ENCODE measurements at places on chromosomes 16 and 17. TPM values are rescaled to one million over a fixed set of nuclear protein-coding genes. Genes with fewer than 3 reads are reported as not detected.

BRD7 gene
- total RNA-seq: 61.6 TPM

- H3K36me3 ChIP-seq: no peaks in the 10 kb centered on the region
- H3K4me1 ChIP-seq: peaks cover 8% of the 10 kb centered on the region
- no peak overlapping the region for H3K27ac ChIP-seq
- H3K27me3 ChIP-seq: peaks cover 2% of the 10 kb centered on the region
- H3K4me3 ChIP-seq: no peak overlapping the region
These were observed 113.4 kb downstream of the ENGASE start for GRCh38 chr17:79188048-79188447.

DNA sequence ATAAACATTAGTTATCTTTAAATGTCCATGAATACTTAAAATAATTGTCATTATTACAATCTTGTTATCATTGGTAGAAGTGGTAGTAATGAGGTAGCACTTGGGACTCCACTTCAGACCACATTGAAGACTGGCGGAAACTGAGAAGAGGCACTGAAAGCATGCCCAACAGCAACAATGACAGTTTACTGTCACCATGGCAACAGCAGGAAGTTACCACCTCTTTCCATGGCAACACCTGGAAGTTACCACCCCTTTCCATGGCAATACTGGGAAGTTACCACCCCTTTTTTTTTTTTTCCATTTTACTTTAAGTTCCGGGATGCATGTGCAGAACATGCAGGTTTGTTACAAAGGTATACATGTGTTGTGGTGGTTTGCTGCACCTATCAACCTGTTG, 494.9 kb upstream of the RBFOX1 start:
- no peaks in the 10 kb centered on the region for H3K4me1 ChIP-seq
- no peaks in the 10 kb centered on the region for H3K36me3 ChIP-seq
- no peak overlapping the region for H3K27ac ChIP-seq

DNA sequence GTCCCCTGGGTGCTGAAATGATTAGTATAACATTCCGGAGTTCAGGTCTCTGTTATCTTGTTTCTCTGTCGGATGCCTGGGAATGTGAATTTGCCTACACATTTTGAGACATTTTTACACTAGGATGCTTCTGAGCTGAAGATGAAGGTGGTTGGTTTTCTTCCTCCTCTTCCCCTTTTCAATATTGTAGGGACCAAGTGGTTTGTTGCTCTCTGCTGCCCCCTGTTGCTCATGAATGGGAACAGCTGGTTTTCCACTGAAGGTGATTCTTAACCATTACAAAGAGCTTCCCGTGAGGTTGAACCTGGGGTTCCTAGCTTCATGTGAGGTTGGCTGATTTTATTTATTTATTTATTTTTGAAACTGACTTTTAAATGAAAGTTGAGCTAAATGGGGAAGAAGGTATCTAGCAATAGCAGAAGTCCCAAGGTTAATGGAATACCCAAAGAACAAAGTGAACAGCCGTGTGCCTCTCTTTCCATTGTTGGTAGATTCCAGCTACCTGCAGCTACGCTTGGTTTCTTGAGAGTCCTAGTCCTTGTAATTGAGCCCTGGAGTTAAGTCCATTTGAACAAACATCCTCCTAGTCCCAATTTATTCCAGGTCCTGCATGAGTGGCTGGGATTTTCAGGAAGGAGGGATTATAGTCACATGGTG, 983.9 kb upstream of the EEF2KMT start:
- H3K27me3 ChIP-seq: no peaks in the 10 kb centered on the region
- no peak for DNase-seq
- no peak overlapping the region for H3K4me3 ChIP-seq
- H3K4me1 ChIP-seq: no peaks in the 10 kb centered on the region

- peaks cover under 1% of the 10 kb centered on the region for H3K36me3 ChIP-seq
- DNase-seq: no peak
- no peaks in the 10 kb centered on the region for H3K4me1 ChIP-seq
- no peaks in the 10 kb centered on the region for H3K27me3 ChIP-seq
- no peak overlapping the region for H3K4me3 ChIP-seq
- no peak overlapping the region for H3K27ac ChIP-seq
These were observed 39.3 kb downstream of the CYB561 start for GRCh38 chr17:63406689-63407330.

GGNBP2 gene
- 123 TPM for total RNA-seq

TEKT1 gene
- not detected for total RNA-seq

AOC2 gene
- 2.6 TPM for total RNA-seq

ARHGAP44 gene
- 1.2 TPM for total RNA-seq

- peak overlapping the region; percentile 76 for H3K27ac ChIP-seq
- peak overlapping the region; percentile 73 for H3K4me3 ChIP-seq
- peaks cover 14% of the 10 kb centered on the region for H3K4me1 ChIP-seq
- peak; percentile 93 for DNase-seq
- no peaks in the 10 kb centered on the region for H3K27me3 ChIP-seq
These were observed 3.0 kb downstream of the TNK1 start for GRCh38 chr17:7383742-7384488.

DNA sequence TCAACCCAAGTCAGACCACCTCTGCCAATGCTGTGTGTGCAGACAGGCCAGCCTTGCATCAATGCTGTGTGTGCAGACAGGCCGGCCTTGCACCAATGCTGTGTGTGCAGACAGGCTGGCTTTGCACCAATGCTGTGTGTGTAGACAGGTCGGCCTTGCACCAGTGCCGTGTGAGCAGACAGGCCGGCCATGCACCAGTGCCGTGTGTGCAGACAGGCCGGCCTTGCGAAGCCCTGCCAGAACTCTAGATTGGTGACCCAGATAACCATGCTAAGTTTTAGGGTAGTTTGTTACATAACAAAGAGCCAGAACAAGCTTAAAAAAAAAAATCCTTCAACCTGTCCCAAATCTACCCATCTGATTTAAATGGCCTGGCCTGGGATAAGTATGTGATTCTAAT, 54.3 kb downstream of the ELAC2 start:
- H3K27ac ChIP-seq: no peak overlapping the region
- no peaks in the 10 kb centered on the region for H3K4me1 ChIP-seq
- H3K36me3 ChIP-seq: no peaks in the 10 kb centered on the region

DNA sequence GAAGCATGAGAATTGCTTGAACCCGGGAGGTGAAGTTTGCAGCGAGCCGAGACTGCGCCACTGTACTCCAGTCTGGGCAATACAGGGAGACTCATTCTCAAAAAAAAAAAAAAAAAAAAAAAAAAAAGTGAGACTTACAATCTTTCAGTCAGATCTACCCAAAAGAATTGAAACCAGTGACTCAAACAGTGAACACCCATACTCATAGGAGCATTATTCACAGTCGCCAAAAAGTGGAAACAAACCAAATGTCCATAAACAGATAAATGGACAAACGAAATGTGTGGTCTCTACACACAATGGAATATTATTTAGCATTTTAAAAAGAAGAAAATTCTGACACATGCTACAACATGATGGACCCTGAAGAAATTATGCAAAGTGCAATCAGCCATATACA, 9.1 kb upstream of the SCNN1B start:
- no peaks in the 10 kb centered on the region for H3K4me1 ChIP-seq
- H3K27ac ChIP-seq: no peak overlapping the region
- H3K4me3 ChIP-seq: no peak overlapping the region
- no peaks in the 10 kb centered on the region for H3K36me3 ChIP-seq

GRCh38 chr17:28744972-28745785, 1.4 kb downstream of the TRAF4 start:
- H3K36me3 ChIP-seq: peaks cover 23% of the 10 kb centered on the region
- DNase-seq: peak; percentile 85
- no peaks in the 10 kb centered on the region for H3K27me3 ChIP-seq
- H3K27ac ChIP-seq: peak overlapping the region; percentile 95
- peak overlapping the region; percentile 68 for H3K4me3 ChIP-seq
- peaks cover 81% of the 10 kb centered on the region for H3K4me1 ChIP-seq

- H3K4me3 ChIP-seq: no peak overlapping the region
- H3K27me3 ChIP-seq: no peaks in the 10 kb centered on the region
- no peaks in the 10 kb centered on the region for H3K4me1 ChIP-seq
- H3K36me3 ChIP-seq: no peaks in the 10 kb centered on the region
- no peak for DNase-seq
These were observed 8.6 kb upstream of the DNAH9 start for GRCh38 chr17:11589716-11590115.

DNA sequence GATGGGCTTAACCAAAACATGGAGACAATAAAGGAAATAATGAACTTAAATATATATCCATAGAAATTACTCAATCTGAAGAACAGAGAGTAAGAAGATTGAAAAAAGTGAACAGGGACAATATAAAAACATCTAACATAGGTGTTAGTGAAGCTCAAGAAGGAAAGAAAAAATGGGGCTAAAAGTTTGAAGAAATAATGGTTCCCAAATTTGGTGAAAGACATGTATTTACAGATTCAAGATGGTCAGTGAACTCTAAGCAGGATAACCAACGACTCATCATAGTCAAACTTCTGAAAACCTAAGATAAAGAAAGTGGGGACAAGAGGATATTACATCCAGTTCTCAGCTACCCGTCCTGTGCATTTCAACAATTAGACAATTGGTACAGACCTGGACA, 22.6 kb downstream of the SDK2 start:
- DNase-seq: no peak
- peaks cover 5% of the 10 kb centered on the region for H3K4me1 ChIP-seq
- no peaks in the 10 kb centered on the region for H3K36me3 ChIP-seq
- H3K4me3 ChIP-seq: no peak overlapping the region
- no peaks in the 10 kb centered on the region for H3K27me3 ChIP-seq
